Fibroblast of skin of back (primary cell): ENCODE measurements at places on chromosomes 3 and 15.

DNA sequence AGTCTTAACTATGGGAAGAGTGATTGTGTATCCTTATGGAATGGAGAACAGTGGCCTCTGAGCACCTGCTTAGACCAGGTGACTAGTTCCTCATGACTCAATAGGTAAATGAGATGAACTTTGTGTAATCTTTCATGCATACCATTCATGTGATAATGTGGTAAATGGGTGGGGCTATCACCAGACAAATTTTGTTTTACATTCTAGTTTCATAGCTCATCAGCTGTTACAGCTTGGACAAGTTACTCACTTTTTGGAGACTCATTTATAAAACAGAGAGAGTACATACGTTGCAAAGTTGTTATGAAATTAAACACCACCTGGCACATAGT, 103.7 kb upstream of the TGFBR2 start:
- DNase-seq: peak; percentile 60

DNA sequence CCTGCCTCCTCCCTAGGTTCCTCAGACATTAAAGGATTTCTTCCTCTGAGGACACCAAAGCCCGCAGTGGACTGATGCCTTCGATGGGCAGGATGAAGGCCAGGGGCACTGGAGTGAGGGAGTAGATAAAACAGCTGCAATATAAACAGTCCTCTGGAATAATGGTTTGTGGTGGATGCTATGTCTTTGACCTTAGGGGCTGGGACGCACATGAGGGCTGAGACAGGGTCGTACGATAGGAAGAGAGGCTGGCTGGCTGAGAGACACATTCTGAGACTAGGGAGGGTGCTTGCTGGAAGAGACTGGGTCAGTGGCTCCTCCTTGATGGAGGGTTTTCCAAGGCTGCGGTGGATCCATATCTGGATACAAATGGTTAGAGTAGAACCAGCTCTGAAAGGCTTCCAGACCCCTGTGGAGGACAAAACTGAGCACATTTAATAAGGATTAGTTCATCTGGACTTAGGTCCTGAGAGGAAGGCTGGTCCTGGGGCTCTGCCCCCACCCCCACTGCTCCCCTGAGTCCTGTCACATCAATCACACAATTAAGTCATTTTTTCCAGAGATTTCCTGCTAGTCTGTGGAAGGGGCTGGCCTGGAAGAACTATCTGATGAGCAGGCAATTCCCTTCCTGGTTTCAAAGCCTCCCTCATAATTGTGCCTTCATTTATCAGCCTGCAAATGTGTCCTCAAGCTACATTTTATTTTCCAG, 15.8 kb downstream of the TBC1D21 start:
- DNase-seq: no peak

GRCh38 chr3:176992978-176993377, 204.3 kb downstream of the TBL1XR1 start:
- DNase-seq: no peak

- DNase-seq: no peak
Measured at GRCh38 chr3:121231872-121232271, 313.9 kb downstream of the POLQ start.

GRCh38 chr3:112117841-112118571, 15.0 kb downstream of the GCSAM start:
- DNase-seq: no peak

- peak; percentile 82 for DNase-seq
Measured at GRCh38 chr3:25455441-25456132, 27.5 kb downstream of the RARB start.

DNA sequence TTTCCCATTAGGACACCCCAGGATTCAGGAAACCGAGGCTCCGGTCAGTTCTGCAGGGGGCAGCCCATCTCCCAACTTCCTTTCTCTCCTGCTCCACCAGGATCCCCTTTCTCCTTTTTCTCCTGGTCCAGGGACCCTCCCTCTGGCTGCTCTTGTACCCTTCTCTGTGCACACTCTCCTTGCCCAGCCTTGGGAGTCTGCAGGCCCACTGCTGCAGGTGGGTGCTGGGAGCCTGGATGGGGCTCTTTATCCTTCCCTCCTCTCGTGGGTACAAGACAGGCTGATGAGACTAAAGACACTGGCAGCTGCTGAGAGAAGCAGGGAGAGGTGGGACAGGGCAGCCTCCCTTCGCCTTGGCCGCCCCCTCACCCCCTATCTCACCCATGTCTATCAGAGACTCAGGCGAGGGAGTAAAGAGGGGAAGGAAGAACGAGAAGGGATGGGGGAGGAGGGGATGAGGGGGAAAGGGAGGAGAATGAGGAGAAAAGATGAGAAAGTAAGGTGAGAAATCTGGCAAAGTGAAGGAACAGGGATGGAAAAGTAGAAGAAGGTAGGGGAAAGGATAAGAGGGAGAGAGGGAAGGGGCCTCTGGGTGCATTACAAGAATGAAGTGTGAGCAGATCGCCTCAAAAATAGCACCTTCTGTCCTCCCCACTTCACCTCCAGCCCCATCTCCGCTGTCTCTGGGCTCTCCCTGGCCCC, 45.2 kb downstream of the ITGA11 start:
- no peak for DNase-seq

GRCh38 chr15:27486683-27487647, 516.0 kb downstream of the GABRG3 start:
- peak; percentile 7 for DNase-seq

GRCh38 chr3:115598216-115598615, 25.1 kb upstream of the GAP43 start:
- no peak for DNase-seq

- no peak for DNase-seq
Measured at GRCh38 chr15:35596285-35596684, 50.3 kb upstream of the DPH6 start.

DNA sequence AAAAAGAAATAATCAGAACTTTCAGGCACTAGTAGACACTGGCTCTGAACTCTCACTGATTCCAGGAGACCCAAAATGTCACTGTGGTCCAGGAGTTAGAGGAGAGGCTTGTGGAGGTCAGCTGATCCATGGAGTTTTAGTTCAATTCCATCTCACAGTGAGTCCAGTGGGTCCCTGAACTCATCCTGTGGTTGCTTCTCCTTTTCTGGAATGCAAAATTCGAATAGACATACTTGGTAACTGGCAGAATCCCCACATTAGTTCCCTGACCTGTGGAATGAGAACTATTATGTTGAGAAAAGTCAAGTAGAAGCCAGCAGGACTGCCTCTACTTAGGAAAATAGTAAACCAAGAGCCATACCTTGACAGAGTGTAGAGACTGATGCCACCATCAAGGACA, 87.3 kb upstream of the OXTR start:
- DNase-seq: peak; percentile 76

DNA sequence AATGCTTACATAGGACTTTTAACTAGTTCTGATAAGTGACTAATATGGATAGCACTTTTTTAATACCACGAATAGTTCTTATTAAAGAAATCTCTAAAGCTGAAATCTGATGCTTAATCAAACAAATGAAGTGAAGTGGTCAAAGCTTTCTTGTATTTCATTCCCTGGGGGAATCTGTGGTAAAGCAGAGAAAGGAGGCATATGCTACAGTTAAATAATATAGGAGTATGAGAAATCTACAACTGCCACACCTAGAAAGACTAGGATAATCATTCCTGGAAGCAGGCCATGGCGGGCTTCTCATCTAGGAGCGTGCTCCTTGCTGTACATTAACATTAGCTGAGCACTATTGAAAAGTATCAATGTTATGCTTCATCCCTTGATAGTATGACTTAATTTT, 835.7 kb downstream of the OTOL1 start:
- DNase-seq: peak; percentile 32

GRCh38 chr3:48301800-48302166, 31.7 kb downstream of the SPINK8 start:
- DNase-seq: peak; percentile 32

GRCh38 chr3:9224490-9224889, 25.0 kb downstream of the SRGAP3 start:
- peak; percentile 42 for DNase-seq

DNA sequence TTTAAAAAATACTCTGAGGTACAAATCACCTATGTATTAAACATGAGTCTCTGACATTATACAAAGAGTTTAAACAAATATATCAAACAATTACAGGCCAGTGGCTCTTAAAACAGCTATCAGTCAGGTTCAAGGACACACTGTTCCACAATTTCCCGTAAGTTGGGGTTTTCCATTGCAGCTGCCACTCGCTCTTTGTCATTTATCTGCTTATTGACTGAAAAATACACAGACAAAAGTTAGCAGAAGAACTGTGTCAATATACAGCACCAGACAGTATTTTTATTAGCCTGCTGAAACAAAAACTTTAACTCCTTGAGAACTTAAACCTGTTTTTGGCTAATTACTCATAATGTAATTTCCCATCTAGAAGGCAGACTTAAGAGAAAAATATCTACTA, 20.8 kb downstream of the CIAO2A start:
- DNase-seq: no peak

DNA sequence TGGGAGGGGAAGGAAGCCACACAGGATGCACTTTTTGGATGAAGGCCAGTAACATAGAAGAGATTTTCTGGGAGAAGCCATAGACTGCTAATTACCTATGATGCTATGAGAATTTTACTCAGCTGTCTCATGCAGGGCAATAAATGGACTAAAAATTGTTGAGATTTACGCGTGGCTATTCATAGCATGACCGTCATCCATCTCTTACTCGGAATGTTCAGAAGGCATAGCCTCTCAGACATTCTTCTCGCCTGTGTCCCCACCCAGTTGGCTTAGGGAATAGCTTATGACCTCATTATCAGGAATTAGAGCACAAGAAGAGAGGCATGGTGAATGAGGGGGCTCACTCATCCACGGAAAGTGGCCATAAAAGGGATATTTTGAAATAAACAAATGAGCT, 107.9 kb upstream of the ATP10A start:
- peak; percentile 69 for DNase-seq

GRCh38 chr15:86060674-86061073, 19.0 kb upstream of the AGBL1 start:
- no peak for DNase-seq

GRCh38 chr15:27889258-27889657, 209.9 kb downstream of the OCA2 start:
- no peak for DNase-seq
